ENCODE measurements at places on chromosomes 2 and 18.

- DNase-seq: no peak
Measured at GRCh38 chr2:20501974-20502373, 55.1 kb downstream of the RHOB start.

DNA sequence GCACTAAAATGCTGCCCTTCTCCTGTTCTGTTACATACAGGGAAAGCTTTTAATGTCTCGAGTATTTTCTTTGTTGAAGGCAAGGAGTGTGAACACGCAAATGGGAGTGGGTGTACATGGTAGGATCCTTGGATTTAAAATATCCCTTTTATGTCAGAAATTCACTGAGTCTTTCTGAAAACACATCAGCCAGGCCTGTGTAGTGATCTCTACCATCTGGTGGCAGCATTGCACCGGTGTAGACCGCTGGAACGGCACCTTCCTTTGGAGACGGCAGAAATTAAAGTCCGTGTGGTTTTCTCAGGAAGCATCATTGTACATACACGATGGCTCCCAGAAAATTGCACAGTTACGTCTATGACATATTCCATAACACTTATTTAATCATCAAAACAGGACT, 515.8 kb downstream of the GALR1 start:
- DNase-seq: peak; percentile 49

DNA sequence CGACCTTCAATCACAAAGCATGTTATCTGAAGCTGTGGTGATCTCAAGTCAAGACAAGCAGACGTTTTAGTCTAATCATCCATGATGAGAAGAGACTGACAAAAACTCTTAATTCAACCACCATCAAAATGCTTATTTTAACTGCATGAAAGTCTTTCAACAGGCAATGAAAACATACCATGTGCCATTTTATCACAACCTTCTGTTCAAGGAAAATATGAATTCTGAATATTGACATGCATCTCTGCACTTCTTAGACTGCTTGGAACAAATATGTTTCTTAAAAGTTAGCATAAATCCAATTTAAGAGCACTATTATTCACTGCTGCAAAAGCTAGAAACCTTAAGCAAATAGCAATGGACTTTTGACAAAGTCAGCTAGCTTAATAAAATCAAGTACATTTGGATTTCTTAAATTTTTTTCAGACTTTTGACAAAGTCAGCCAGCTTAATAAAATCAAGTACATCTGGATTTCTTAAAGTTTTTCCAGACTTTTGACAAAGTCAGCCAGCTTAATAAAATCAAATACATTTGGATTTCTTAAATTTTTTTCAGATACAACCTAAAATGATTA, 70.9 kb downstream of the OLA1 start:
- DNase-seq: no peak

DNA sequence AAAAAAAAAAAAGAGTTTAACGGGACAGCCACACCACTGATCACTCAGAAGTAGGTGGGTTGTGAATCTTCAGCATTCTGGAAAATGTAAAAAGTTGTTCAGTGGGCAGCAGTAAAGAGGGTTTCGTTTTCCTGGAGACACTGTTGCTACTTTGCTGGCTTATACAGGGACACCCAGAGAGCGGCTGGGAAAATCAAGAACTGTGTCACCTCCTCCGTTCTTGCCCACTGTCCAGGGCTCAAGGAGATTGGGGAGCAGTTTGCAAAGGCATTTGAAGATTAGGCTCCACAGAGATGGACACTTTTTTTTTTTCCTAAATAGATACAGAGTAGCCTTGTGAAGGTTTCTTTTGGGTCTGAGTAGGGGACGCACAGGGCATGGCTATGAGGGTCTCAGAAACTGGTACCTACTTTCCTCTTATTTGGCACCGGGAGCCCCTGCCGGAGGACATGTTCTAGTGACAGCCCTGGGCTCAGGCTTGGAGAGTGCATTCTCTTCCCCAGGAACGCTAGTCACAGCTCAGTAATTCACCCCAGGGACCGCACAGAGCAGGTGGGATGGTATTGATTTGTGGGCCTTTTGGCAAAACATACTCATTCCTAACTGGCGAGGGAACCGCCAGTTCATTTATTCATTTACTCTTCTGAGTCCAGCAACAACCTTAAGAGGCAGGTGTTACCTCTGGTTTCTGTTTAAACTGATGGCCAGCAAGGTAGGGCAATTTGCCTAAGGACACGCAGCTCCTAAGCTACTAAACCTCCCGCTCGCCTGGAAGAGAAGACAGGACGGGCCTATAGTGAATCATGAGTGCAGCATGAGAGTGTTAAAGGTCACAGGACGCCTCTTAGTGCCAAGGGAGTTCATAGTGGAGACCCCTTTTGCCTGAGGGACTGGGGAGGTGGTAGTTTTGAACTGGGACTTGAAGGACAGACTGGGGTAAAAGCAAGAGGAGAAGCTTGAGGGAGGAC, 53.1 kb downstream of the HPCAL1 start:
- DNase-seq: no peak

- no peak for DNase-seq
Measured at GRCh38 chr2:176680916-176681516, 411.8 kb downstream of the MTX2 start.

DNA sequence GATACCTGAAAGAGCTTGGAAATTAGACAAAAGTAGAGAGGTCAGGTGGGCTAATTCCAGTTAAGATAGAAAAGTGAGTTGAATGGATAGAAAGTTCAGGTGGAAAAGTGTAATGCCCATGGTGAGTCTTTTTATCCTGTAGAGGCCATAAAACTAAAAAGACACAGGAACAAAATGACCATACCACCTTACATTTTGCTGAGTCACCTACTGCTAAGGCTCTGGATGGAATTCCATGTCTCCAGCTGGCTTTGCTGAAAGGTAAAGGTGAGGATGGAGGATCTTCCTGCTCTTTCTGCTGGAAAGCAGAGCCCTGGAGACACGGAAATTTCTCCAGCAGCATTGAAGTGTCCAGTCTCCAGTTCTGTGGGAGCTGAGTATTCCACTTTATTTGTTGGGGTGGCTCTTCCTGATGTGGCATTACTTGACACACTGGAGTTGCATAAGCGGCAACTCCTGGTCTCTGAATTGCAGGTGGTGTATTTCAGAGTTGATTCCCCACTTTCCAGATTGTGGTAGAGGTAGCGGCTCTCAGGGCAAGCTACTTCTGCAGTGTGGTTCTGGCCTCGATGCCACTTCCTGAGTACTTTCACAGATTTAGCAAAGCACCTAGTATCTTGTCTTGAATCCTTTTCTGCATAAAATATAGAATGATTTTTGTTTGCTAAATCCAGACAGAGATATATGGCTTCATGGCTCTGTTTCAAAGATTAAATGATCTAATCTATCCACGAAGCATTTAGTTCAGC, 10.7 kb downstream of the IL1RL2 start:
- no peak for DNase-seq

GRCh38 chr2:38092196-38092902, 16.4 kb upstream of the CYP1B1 start:
- DNase-seq: no peak

DNA sequence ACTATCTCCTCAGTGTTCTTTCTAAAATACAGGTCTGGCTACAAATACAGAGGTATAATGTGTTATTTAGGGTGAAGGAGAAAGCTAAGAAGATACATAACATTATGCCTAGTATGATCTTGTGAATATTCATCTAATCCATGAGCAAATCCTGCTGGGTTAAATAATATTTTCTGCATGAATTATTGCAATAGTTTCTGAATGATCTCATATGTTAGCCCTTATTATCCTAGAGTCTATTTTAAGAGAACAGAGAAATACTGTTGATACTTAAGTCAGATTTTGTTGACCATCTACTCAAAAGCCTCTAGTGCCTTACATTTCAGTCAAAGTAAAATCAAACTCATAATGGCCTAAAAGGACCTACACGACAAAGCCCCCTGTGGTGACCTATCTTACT, 382.3 kb downstream of the FIGN start:
- DNase-seq: no peak

DNA sequence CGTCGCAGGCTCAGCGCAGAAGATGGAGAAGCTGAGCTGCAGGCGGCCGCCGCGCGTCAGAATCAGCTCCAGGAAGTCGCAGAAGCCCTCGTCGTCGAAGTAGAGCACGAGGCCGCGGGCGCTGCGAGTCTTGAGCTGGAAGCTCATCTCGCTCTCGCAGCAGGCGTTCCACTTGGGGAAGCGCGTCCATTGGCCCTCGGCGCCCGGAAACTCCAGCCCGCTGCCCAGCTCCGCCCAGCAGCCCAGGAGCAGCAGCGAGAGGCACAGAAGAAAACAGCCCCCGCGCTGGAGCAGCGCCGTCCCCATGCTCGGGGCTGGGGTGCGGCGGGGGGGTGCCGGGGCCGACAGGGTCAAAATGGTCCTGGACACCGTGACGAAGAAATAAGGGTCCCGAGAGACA, 4.0 kb downstream of the NRXN1 start:
- DNase-seq: no peak

All from activated naive CD4-positive, alpha-beta T cell treated with anti-CD3 and anti-CD28 coated beads for 36 hours (primary cell).